Left ventricle myocardium superior (tissue), 1 donor: ENCODE measurements at places on chromosomes 3 and 15. TPM values are rescaled to one million over a fixed set of nuclear protein-coding genes. Genes with fewer than 3 reads are reported as not detected.

DNA sequence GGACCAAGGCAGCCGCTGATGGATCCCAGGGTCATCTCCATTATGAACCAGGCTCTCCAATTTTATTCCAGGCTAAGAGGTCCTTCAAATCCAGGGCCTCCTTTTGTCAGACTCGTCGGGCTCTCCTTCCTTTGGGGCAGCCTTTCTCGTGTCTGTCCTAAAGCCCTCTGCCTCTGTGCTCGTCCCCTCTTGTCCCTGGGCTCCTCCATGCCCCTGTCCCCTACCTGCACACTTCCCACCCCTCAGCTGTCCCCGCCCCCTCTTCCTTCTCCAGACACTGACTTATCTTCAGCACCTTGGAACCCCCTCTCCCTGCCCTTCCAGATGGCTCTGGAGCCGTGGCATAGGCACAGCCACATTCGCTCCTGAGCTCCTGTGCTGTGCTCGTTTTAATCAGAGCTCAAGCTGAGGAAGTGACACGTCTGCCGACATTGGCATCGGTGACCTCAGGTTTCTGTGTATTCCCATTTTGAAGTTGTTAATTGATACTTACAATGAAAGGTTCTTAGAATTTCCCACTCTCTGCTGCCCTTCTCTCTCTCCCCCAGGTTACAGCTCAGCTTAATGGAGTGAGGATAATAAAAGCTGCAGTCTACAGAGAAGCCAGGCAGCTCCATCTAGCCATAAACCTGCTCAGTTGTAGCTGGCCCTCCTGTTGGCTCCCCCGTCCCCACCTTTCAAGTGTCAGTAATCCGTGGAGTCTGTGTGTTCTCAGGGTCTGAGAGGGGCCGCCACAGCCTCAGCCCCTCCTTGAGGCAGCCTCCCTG is 51.1 kb upstream of the SEC22A start:
- DNase-seq: no peak

DNA sequence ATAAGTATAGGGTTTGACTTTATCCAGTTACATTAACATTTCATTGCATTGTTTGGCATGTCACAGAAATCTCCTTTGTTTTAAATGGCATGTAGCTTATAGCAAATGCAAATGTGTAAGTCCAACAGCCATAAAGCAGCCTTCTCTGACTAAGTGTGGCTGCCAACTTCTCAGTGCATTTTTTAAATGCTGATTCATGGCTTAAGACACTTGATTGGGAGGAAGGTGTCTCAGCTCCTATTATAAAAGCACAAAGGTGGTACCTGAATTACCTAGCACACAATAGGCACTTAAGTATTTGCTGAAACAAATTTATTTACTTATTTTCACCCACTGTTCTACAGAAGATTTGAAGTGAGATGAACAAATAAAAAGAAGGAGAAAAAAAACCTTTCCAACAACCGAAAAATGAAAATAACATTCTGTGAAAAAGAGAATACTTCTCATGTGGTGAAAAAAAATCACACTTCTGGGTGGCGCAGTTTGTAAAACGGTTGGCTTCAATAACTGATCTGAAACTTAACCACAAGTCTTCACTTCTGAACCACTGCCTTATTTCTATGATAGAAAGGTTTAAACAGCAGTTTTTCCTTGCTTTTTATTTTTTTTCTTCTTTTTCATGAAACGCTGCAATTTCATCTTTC is 105.5 kb upstream of the ICE2 start:
- DNase-seq: no peak

GRCh38 chr3:172106989-172107388 is 67.6 kb downstream of the FNDC3B start:
- DNase-seq: no peak

DNA sequence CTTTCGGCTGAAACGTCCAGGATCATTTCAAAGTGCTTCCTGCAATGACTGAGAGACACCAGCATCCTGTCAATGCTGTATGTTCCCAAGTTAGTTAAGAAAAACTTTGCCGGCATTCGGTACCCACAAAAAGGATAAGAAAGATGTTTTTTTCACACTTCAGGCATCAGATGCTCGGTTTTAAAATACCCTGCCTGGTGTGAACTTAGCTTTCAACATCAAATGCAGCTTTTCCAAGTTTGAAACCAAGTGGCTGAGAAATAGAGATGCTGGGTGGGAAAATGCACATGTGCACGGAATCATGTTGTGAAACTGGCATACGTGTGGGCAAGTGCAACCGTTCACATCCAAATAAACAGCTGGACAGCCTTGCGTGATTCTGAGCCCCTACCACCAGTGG is 254.9 kb upstream of the IGF1R start:
- DNase-seq: no peak

GRCh38 chr3:74630602-74631001 is 16.1 kb upstream of the CNTN3 start:
- no peak for DNase-seq

Gene NT5DC2
- 68.3 TPM for total RNA-seq

DNA sequence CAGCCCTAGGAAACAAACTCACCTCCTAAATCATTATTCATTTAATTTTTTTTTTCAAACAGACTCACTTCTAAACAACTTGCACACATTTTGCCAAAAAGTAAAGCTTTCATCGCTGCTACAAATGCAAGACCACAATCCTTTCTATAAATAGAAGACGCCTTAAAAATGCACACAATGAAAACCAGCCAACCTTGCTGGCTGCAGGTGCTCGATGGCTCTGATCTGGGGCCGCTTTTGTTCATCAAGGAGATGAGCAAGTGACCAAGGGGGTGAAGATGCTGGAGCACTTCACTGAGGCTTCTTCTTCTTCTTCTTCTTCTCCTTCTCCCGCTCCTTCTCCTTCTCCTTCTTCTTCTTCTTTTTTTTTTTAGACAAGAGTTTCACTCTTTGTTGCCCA is 12.7 kb upstream of the SLC6A6 start:
- DNase-seq: no peak

DNA sequence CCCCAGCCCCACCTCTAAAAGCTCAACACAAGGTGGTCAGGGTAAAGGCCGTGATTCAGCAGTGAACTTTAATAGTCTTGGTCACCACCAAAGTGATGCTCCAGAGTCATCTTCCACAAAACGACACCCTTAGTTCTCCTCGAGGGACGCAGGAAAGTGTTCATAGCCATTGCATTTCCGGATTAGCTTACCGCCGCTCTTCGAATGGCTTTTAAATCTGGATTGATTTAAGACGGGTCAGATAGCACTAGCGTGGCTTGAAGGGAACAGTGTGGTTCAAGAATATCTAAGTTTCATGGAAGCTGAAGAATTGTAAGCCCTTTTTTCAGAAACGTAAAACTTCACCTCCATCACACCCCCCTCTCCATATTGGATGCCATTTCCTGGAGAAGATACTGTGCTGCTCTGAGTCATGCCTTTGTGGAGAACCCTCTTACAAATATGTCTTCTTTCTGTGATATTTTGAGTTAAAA is 829 bp downstream of the RNF7 start:
- no peak for DNase-seq

Gene IQCF5
- total RNA-seq: not detected
